Hematopoietic multipotent progenitor cell treated with erythropoietin and hydrocortisone succinate and interleukin-3 and kit ligand, for 17 days (in vitro differentiated cells): ENCODE measurements at places on chromosomes 5 and 9.

- DNase-seq: no peak
Observed at GRCh38 chr5:76388236-76388635, 14.8 kb upstream of the IQGAP2 start.

- no peak for DNase-seq
Observed at GRCh38 chr5:39501397-39501796, 76.6 kb upstream of the DAB2 start.

- DNase-seq: no peak
Observed at GRCh38 chr5:145902421-145902820, 29.6 kb upstream of the GRXCR2 start.

DNA sequence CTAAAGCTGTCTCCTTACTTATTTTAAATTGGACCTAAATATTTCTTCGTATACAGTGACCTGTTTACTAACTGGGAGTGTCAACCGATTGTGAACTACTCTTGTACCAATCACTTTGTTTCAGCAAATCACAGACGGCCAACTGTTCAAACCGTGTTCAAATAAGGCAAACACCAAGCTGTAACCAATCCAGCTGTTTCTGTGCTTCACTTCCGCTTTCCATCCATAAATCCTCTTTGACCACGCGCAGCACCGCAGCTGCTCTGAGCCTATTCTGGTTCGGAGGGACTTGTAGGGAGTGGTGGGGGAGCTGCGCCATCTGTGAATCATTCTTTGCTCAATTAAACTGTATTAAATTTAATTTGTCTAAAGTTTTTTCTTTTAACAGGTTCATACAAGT is 4.8 kb upstream of the FAM240B start:
- no peak for DNase-seq

- DNase-seq: no peak
Observed at GRCh38 chr5:20494706-20495105, 506.7 kb upstream of the CDH18 start.

GRCh38 chr5:102600964-102601363 is 102.2 kb upstream of the SLCO6A1 start:
- no peak for DNase-seq

GRCh38 chr5:180825768-180826525 is 23.3 kb upstream of the MGAT1 start:
- DNase-seq: no peak
